ENCODE measurements at places on chromosomes 7 and 10. TPM values are rescaled to one million over a fixed set of nuclear protein-coding genes. Genes with fewer than 3 reads are reported as not detected.

ADGRA1 gene
- total RNA-seq = not detected

CYP2C9 gene
- not detected for total RNA-seq

LIPF gene
- total RNA-seq = not detected

HOXA11 gene
- 26.6 TPM for total RNA-seq

MRC1 gene
- total RNA-seq = not detected

C10orf105 gene
- total RNA-seq = not detected

OR2A42 gene
- total RNA-seq = not detected

ST8SIA6 gene
- total RNA-seq = not detected

EIF4EBP2 gene
- 32.6 TPM for total RNA-seq

NEUROD6 gene
- total RNA-seq = not detected

ZNF722 gene
- total RNA-seq = not detected

TOMM7 gene
- 132 TPM for total RNA-seq

SPDYE11 gene
- not detected for total RNA-seq

ATRNL1 gene
- total RNA-seq = not detected

DMBT1 gene
- total RNA-seq = 0.62 TPM

AMPH gene
- total RNA-seq = not detected

ERVW-1 gene
- not detected for total RNA-seq

GOLGA7B gene
- 0.26 TPM for total RNA-seq

CDC14C gene
- total RNA-seq = not detected

OR9A2 gene
- not detected for total RNA-seq

CTAGE4 gene
- 1.6 TPM for total RNA-seq

LRRC18 gene
- total RNA-seq = not detected

PLXDC2 gene
- total RNA-seq = 0.06 TPM

ARHGAP12 gene
- 13.6 TPM for total RNA-seq

MNX1 gene
- 3.7 TPM for total RNA-seq

PHYHIPL gene
- total RNA-seq = not detected

MMD2 gene
- total RNA-seq = not detected

NDUFB8 gene
- total RNA-seq = 399 TPM

CYP3A4 gene
- total RNA-seq = not detected

RBP3 gene
- total RNA-seq = not detected

LIPM gene
- not detected for total RNA-seq

ANKIB1 gene
- 25.1 TPM for total RNA-seq

MYO3A gene
- not detected for total RNA-seq

COL26A1 gene
- total RNA-seq = not detected

FHIP2A gene
- total RNA-seq = 4.6 TPM

NEUROG3 gene
- not detected for total RNA-seq

All from PC-3 (cell line).